Omental fat pad (tissue), 4 donors: ENCODE measurements at places on chromosomes 6 and 20. TPM values are rescaled to one million over a fixed set of nuclear protein-coding genes. Genes with fewer than 3 reads are reported as not detected.

Gene BCAS1
- total RNA-seq = 2.2 TPM

DNA sequence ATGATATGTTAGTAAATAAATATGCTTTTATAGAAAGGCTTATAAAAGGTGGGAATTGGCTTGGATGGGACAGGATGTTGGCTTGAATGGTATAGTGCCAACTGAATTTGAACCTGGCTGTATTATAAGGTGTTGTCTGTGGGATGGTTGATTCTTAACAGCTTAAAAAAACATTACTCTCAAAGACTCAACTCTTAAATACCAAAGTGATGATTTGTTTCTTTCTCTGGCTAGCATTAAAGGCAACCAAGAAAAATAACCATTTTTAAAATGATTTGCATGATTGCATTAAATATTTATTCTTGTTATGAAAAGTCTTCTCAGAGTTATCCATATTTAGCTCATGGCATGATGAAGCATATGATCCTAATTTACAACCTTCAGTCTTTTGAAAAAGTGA is 216.2 kb downstream of the RIMS1 start:
- DNase-seq = no peak

Gene DUSP15
- 3.7 TPM for total RNA-seq

Gene MTFR2
- total RNA-seq = not detected

Gene UBD
- total RNA-seq = not detected
